ENCODE measurements at places on chromosomes 16 and 17. TPM values are rescaled to one million over a fixed set of nuclear protein-coding genes. Genes with fewer than 3 reads are reported as not detected.

GRCh38 chr16:2156849-2157224 is 1.3 kb downstream of the TRAF7 start:
- DNase-seq = no peak

- DNase-seq = no peak
Measured at GRCh38 chr17:65231086-65231485, 93.9 kb downstream of the RGS9 start.

- no peak for DNase-seq
Measured at GRCh38 chr16:15461376-15461775, 27.0 kb downstream of the BMERB1 start.

The CHST4 gene
- polyA plus RNA-seq = 0.64 TPM

GRCh38 chr16:1007284-1007850 is 25.8 kb downstream of the SOX8 start:
- no peak for DNase-seq
